Peyer's patch (tissue), 4 donors: ENCODE measurements at places on chromosomes 3 and 15. TPM values are rescaled to one million over a fixed set of nuclear protein-coding genes. Genes with fewer than 3 reads are reported as not detected.
A peak's percentile ranks its signal among the peaks of the same experiment; 100 is the strongest.

DNA sequence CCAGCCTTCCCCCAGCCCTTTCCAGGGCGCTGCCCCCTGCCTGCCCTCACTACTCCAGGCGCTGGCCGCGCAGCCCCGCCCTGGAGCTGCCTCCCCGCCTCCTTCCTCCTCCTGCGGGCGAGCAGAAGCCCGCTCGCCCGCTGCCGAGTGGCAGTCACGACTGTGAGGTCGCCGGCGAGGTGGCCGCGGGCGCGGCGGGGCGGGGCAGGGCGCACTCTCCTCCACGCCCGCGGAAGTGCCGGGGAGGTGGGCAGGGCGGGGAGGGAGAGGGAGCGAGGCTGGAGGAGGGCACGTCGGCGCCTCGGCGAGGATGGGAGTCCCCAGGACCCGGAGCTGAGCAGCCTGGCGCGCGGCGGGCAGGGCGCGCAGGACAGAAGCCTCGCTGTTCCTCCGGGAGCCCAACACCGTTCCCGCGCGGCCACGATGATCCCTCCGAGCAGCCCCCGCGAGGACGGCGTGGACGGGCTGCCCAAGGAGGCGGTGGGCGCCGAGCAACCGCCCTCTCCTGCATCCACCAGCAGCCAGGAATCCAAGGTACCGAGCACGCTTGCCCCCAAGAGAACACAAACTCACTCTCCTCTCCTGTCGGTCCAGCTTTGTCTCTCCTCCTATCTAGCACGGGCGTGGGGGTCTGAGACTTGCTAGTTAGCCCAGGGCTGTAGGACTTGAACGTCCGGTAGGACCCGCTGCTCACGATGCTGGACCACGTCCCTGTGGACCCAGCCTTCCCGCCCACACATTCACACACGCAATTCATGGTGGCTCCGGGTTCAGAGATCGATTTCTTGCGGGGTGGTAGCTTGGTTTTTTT is at the start of gene STAC:
STAC (plus strand) TSS at position 284 of the 811 bp plus-strand sequence; CDS start at position 424, 140 bp downstream.
- no peak for DNase-seq

- no peak for DNase-seq
These were observed 229.3 kb downstream of the RORA start for GRCh38 chr15:60999771-61000170.

GRCh38 chr15:80801891-80802680 is 22.9 kb downstream of the CEMIP start:
- peak; percentile 54 for DNase-seq

GRCh38 chr3:190308154-190308553 is 14.1 kb downstream of the CLDN1 start:
- DNase-seq: no peak

DNA sequence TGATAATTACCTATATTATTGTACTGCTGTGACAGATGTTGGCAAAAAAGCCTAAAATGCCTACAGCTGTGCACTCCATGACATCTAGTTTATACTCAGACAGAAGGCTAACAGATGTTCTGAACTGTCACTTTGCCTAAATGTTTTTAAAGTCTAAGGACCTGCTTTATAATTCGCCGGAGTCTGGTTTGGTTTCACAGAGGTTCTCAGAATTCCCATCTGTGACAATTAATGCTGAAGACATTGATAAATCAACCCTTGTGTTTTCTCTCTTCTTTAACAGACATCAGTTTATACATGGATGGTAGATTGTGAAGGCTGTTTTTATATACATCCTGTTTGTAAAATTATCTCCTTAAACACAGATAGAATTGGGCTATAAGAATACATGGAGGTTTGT is 19.8 kb upstream of the SOX2 start:
- DNase-seq: no peak

DNA sequence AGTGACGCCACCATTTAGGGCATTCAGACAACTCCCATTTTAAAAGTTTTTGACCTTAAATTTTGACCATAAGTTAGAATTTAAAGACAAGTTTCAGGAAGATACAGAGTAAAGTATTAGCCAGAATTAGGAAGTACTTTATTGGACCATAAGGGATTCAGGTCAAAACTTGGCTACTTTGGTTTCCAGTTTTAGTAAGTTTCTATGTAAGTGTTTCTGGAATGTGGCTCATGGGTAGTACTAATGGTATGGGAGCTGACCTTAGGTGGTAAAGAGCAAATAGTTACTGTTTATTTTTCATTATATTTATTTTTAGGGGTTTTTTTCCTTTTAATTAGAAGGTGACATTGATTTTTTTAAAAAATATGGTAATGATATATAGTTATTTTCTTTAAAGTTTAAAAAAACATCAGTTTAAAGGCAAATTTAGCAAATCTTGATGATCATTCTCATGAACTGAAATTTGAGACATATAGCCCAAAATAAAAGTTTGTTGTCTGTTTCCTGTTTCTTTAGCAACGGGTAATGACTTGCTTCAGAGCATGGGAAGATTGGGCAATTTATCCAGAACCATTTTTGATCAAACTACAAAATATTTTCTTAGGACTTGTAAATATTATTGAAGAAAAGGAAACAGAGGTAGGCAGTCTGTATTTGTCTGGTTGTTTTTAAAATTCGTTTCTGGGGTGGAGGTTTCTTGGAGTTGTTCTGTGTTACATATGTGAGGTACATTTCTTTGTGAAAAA is 34.3 kb downstream of the U2SURP start:
- no peak for DNase-seq

Gene CLRN1
- total RNA-seq: not detected

Gene RAD18
- total RNA-seq: 12.9 TPM

Gene SOX2
- total RNA-seq: 0.57 TPM

Gene FSTL1
- total RNA-seq: 84.2 TPM

Gene ARGFX
- not detected for total RNA-seq
